Liver (tissue), 10 donors: ENCODE measurements at places on chromosomes 2 and 18. TPM values are rescaled to one million over a fixed set of nuclear protein-coding genes. Genes with fewer than 3 reads are reported as not detected.

Gene CIDEA
- total RNA-seq, result not detected

Gene RAB27B
- total RNA-seq, result 0.33 TPM

Gene GCG
- not detected for total RNA-seq

Gene PUM2
- 51.5 TPM for total RNA-seq

DNA sequence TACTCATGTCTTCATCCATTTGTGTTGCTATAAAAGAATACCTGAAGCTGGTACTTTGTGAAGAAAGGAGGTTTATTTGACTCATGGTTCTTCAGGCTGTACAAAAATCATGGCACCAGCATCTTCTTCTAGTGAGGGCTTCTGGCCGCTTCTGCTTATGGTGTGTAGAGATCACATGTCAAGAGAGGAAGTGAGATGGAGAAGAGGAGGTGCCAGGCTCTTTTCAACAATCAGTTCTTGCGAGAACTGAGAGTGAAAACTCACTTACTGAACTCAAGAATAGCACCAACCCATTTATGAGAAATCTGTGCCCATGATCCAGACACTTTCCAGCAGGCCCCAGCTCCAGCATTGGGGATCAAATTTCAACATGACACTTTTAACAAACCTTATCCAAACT, 30.0 kb upstream of the BARD1 start:
- DNase-seq, result no peak

GRCh38 chr18:78857314-78858150, 122.1 kb upstream of the SALL3 start:
- no peak for DNase-seq

DNA sequence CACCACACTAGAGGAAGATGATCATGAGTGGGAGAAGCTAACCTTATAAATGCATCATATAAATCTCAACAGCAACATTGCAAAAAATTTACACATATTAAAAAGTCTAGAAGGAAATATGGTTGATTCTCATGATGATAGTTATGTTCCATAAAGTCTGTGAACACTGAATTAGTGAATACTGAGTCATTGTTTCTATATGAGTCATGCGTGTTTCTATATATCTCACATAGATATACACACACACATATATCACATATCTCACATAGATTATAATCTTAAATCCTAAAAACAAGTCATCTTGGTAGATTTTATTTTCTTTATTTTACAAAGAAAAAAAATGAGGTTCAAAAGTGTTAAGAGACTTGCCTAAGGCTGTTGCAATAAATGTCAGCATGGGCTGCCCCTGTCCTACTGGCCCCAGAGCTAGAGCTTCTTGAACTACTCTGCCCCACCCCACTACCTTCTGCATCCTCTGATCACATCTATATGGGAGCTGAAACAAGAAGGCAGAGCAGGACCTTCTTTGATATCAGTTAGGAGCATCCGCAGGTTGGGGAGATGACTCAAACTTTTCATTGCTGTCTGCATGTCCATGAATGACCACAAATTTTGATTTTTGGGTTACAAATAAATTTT, 81.8 kb upstream of the ADAM23 start:
- no peak for DNase-seq

- no peak for DNase-seq
Observed at GRCh38 chr2:236178890-236179235, 10.7 kb upstream of the GBX2 start.

GRCh38 chr2:9984217-9984739, 32.8 kb downstream of the GRHL1 start:
- no peak for DNase-seq

- no peak for DNase-seq
Observed at GRCh38 chr18:78949216-78949615, 30.4 kb upstream of the SALL3 start.

DNA sequence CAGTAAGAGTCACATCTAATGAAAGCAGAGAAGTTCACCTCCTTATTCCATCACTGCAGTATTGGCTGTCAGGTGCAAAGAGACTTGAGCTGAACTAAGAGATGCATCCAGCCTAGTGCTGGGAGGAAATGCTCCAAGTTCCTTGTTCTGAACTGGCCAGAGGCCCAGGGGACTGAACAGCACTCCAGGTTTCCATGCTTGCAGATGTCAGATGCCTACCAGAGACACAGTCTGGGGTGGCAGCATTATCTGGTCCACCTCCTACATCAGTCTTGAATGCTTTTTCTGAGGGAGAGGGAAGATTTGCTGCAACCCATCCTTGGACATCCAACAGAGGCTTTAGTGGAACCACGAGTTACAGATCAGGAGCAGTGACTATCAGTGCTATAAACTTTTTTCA, 331.3 kb downstream of the CYRIA start:
- no peak for DNase-seq
